Brain microvascular endothelial cell (primary cell): ENCODE measurements at places on chromosomes 5 and 9.
A peak's percentile ranks its signal among the peaks of the same experiment; 100 is the strongest.

- DNase-seq = peak; percentile 14
These were observed 86.0 kb downstream of the ANKRD33B start for GRCh38 chr5:10649666-10650380.

GRCh38 chr9:86454701-86455615, 100.7 kb upstream of the TUT7 start:
- no peak for DNase-seq

- DNase-seq = no peak
These were observed 81.2 kb downstream of the ZCCHC7 start for GRCh38 chr9:37201581-37201980.

DNA sequence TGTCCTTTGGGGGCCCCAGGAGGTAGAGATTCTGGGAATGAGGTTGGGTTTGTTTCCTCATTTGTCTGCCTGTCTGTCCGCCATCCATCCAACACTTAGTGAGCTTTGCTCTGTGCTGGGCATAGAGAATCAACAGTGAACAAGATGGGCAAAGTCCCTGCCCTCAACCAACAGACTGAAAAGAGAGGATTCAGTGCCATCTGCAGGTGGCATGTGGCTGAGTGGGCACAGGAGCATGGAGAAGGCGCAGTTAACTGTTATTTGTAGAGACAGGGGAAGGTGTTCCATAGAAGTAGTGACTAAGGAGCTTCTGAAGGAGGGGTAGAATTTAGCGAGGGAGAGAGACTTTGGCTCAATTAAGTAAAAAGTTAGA, 23.1 kb downstream of the POLR1E start:
- no peak for DNase-seq

DNA sequence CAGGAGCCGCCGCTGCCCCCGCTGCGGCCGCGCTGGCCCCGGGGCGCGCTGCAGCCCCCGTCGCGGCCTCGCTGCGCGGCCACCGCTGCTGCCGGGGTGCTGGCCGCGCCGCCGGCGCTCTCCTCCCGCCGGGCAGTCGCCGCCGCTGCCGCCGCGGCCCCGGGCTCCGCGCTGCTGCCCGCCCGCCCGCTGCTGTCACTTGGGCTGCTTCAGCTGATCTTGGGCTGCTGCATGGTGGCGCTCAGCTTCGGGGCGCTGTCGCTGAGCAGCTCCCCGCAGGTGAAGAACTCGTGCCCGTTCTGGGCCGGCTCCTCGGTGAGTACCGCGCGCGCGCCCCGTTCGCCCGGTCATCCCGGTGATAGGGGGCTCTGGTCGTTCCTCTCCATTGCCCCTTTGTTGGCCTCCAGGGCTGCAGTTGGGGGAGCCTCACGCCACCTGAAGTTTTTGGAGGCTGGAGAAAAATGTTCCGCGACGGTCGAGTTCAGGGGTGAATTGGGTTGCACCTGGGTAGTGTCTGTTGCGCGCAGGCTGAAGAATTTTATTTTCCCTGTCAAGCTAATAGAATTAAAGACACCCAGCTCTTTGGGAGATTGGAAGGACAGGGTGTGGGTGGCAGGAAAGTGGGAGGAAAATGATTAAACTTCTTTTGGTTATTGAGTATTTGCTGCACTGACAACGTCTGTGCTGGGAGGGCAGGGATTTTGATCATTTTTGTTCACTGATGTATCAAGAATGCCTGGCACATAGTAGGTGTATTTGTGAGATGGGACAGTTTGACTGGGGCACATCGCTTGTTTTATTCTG, 596 bp downstream of the ENTREP1 start:
- DNase-seq = no peak

GRCh38 chr5:151598984-151599383, 7.9 kb upstream of the FAT2 start:
- no peak for DNase-seq

DNA sequence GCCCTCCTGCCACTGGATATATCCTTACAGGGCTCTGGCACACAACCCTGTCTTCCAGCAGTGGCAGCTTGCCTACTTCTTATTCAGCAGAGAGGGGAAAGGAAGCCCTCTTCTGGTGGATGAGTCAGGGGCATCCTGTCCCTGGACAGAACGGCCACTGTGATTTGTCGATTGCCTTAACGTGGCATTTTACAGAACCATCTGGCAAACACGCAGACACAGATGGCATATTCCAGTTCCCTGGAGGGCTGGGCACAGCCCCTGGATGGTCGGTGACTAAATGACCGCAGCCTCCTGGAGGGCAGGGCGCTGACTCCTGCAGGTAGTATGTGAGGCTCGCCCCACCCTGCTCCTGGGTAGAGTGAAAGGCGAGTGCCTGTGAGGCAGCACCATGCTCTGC, 62.1 kb downstream of the DCP2 start:
- no peak for DNase-seq

GRCh38 chr5:8458038-8458383, 589.1 kb downstream of the MTRR start:
- DNase-seq = no peak

GRCh38 chr9:121357011-121357410, 13.0 kb downstream of the STOM start:
- DNase-seq = no peak

GRCh38 chr5:10537624-10538023, 26.2 kb upstream of the ANKRD33B start:
- DNase-seq = no peak

- DNase-seq = peak; percentile 28
These were observed 85.2 kb downstream of the EHMT1 start for GRCh38 chr9:137703842-137704508.

DNA sequence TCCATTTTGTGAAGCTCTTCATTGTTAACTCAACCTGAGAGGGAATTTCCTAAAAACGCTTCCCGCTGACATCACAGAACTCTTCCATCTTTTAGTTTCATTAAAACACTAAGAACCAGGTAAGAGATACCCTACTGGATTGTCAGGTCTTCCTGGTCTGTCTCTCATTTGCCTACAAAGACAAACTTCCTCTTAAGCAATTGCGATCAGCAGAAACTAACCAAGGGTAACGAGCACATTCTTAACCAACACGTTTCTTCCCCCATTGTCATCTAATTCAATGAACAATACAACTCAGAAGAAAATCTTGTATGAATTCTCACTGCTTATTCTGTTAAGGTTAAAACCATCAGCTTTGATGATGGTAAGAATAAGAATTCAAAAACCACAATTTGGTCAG, 6.6 kb downstream of the FBXW11 start:
- no peak for DNase-seq

GRCh38 chr9:73736270-73736669, 584.6 kb downstream of the ANXA1 start:
- DNase-seq = no peak

- peak; percentile 6 for DNase-seq
These were observed 451.0 kb upstream of the TUSC1 start for GRCh38 chr9:26129217-26129616.

GRCh38 chr5:84290161-84290560, 94.5 kb downstream of the EDIL3 start:
- peak; percentile 63 for DNase-seq

- no peak for DNase-seq
These were observed 237.5 kb downstream of the SLIT3 start for GRCh38 chr5:169063316-169063953.

DNA sequence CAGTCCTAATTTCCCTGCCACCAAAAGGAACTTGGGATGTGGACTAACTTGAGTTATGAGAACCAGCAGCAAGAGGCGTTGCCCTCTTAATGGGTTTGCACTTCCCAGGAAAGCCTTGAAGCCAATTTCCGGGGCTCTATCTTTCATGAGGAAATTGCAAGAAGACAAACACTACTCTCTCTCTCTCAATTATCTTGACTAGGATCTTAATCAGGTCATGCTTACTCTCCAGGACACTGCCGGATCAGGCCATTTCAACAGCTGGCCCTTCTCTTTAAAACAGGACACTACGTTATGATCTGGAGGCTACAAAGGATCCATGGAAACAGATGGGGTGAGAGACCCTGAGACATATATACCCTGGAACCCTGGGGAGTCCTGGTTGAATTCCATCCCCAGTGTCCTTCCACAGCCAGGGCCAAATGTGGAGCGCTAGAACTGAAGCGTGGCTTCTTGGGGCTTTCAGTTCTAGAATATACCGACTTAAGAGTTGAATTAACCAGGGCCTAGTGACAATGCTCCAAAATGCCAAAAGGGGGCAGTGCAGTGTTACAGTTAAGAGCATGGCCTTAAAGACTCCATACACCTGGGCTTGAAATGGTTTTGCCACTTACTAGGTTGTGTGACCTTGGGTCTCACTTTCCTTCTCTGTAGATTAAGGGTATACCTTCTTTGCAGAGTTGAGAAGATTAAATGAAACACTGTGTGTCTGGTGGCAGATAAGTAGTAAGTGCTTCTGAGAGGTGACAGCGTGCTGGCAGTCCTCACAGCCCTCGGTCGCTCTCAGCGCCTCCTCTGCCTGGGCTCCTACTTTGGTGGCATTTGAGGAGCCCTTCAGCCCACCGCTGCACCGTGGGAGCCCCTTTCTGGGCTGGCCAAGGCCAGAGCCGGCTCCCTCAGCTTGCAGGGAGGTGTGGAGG, 21.1 kb downstream of the FAM219A start:
- peak; percentile 62 for DNase-seq

- DNase-seq = no peak
These were observed 144.3 kb downstream of the ST8SIA4 start for GRCh38 chr5:100758780-100759179.

DNA sequence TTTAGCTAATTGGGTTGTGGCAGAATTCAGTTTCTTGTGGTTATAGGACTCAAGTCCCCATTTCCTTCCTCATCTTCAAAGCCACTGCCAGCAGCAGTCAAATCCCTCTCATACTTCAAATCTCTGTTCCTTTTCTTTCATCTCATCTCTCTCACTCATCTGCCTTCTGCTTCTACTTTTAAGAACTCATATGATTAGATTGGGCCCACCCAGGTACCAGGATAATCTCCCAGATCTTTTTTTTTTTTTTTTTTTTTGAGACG, 8.0 kb upstream of the REEP5 start:
- no peak for DNase-seq

DNA sequence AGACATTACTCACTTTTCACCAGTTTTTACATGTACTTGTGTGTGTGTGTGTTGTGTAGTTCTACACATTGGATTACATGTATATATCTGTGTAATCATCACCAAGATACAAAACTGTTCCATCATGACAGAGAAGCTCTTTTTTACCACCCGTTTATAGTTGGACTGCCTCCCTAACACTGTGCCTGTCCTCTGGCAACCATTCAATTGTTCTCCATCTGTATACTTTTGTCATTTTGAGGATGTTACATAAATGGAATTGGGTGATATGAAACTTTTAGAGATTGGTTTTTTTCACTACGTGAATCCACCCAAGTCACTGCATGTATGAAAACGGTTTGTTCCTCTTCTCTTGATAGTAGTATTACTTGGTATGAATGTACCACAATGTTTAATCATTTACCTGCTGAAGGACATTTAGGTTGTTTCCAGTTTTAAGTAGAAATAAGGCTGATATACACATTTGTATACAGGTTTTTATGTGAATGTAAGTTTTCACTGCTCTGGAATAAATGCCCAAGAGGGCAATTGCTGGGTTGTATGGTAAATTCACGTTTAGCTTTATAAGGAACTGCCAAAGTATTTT, 126.2 kb downstream of the MAPKAP1 start:
- DNase-seq = no peak

GRCh38 chr9:98923451-98924123, 20.1 kb upstream of the COL15A1 start:
- no peak for DNase-seq

DNA sequence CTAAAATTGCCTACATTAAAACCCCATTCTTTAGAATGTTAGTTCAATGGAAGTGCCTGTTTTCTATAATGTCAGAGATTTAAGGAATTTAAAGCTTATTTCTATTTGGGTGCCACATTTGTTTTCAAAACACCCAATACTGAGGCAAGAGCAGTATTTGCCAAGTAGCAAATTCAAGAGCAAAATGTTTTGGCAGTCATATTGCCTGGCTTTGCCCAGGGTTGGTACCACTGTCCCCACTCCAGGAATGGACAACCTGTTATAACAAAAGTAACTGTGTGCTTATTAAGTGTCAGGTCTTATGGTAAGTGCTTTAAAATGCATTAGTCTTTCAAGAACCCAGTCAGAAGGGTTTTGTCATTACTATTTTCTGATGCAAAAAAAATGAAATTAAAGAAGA, 19.3 kb downstream of the ITGA1 start:
- DNase-seq = no peak

- no peak for DNase-seq
These were observed 39.6 kb downstream of the AGTPBP1 start for GRCh38 chr9:85702191-85702590.

GRCh38 chr9:128540634-128541360, 11.6 kb upstream of the SPTAN1 start:
- no peak for DNase-seq

- DNase-seq = no peak
These were observed 686 bp downstream of the BRD9 start for GRCh38 chr5:891837-892393.

- no peak for DNase-seq
These were observed 271.5 kb downstream of the ARRDC3 start for GRCh38 chr5:91111473-91112238.

GRCh38 chr5:35803191-35803651, 53.5 kb upstream of the IL7R start:
- DNase-seq = peak; percentile 51

DNA sequence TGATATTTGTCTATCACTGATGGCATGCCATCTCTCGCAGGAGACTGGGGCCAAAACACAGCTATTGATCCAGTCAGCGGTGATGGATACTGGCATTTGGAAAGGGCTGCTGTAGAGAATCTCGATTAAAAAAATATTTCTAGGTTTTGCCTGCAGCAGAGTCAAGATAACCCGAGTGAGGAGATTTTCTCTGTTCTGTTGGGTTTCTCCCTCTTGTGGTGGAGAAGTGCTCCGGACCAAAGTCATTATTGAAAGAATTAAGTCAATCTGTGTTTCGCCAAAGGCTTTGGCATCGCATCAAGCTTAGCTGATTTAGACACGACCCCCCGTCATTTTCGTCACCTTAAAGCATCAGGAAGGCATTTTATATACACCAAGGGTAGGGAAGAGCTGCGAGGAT, 97.1 kb upstream of the IRX2 start:
- DNase-seq = no peak

- no peak for DNase-seq
These were observed 9.2 kb upstream of the SARDH start for GRCh38 chr9:133747309-133747708.

- no peak for DNase-seq
These were observed 95.9 kb upstream of the C6 start for GRCh38 chr5:41309275-41309674.

GRCh38 chr5:181187500-181188213, 17.3 kb downstream of the TRIM7 start:
- DNase-seq = peak; percentile 83

DNA sequence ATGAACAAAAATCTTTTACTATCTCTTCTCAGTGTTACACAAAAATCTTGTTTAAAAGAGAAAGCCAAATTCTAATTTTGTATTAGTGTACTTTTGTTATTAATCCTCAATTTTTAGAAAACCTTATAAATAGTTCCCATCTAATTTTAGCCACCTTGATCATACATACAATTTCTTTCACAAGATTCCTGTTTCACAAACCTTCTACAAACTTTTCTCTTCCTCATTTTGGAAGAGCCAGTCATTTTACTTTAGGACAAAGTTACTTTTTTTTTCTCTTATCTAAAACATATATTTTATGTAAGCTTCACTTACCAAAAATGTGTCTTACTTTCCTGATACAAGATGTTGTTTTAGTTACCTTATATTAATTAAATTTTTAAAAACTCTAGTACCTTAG, 161.3 kb downstream of the YIPF5 start:
- no peak for DNase-seq
